ENCODE measurements at places on chromosomes 1 and 21. TPM values are rescaled to one million over a fixed set of nuclear protein-coding genes. Genes with fewer than 3 reads are reported as not detected.

Gene LGR6
- not detected for total RNA-seq

Gene TMEM50A
- total RNA-seq = 78.8 TPM

Gene GOLT1A
- total RNA-seq = not detected

Gene CHIA
- total RNA-seq = not detected

Gene ARID4B
- 18.0 TPM for total RNA-seq
